ENCODE measurements at places on chromosomes 3 and 15.

DNA sequence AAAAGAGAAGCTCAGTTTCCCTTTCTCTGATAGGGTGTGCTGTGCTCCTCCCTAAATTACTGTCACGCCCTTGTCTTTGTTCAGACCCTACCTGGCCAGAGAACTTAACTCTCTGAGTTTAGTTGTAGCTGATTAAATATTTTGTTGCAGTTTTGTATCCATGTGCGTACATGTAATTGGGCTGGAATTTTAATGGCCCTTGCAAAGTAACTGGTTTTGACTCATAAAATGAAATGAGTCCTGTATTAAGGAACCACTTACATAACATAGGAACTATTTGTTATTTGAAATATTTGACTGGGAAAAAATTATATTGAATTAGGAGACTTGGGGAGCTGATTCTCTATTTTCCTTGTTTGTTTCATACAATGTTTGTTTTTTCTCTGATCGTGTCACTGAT lies 80.2 kb downstream of the LRRK1 start:
- DNase-seq = no peak

- DNase-seq = peak; percentile 14
These were observed 1.1 kb downstream of the TFG start for GRCh38 chr3:100710261-100710968.

- DNase-seq = no peak
These were observed 292.6 kb downstream of the NFKBIZ start for GRCh38 chr3:102141928-102142239.

DNA sequence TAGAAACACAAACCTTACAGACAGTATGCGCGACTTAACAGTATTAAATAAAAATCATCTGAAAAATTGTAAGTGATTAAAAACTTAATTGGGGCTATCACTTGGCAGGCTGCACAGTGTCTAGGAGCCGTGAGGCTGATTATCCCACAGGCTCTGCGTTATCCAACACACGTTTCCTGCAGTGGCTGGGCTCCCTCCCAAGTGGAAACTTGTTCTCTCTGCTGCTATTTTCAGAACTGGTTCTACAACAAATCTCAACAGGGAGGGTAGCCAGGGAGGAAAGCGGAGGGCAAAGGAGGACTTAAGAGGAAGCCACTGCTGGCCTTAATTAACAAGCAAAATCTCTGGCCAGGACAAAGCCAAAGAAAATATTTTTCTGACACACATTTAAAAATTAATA lies 555.2 kb downstream of the MAGI1 start:
- DNase-seq = no peak

- no peak for DNase-seq
These were observed 258.8 kb upstream of the PDZRN3 start for GRCh38 chr3:73883497-73883896.

- no peak for DNase-seq
These were observed at the start of gene APBA2 for GRCh38 chr15:28885630-28886430. Gene APBA2 (plus strand): TSS chr15:28885974. CDS start chr15:29053885, 167,911 bp downstream.

GRCh38 chr3:115958526-115958925 lies 335.2 kb downstream of the GAP43 start:
- DNase-seq = no peak

DNA sequence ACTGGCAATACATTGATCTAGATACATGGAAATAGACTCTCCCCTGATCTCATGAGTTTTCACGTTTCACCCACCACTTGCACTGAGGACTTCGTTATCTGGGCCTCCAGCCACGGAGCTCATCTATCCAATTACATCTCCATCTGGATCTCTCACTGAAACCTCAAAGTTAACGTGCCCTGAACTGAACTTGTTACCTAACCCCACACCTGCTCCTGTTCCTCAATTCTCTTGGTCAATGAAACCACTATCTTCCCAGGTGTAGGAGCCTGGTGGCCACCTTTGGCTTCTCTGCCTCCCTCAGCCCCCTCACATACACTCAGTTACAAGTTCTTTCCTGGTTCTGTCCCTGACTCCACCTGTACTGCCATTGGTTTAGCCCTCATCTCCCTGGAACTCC lies 9.7 kb downstream of the DGKG start:
- no peak for DNase-seq

Data from bone marrow (tissue), 2 donors.